Activated CD8-positive, alpha-beta memory T cell treated with anti-CD3 and anti-CD28 coated beads for 1 hour (primary cell): ENCODE measurements at places on chromosomes 12 and 14.

DNA sequence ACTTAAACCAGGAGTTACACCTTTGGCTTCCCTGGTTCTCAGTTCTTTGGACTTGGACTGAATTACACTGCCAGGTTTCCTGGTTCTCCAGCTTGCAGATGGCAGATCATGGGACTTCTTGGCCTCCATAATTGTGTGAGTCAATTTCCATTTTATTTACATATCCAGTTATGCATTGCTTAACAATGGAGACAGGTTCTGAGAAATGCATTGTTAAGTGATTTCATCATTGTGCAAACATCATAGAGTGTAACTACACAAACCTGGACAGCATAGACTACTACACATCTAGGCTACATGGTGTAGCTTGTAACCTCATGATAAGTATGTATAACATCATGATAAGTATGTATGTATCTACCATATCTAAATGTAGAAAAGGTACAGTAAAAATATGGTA, 276.1 kb upstream of the BTG1 start:
- DNase-seq: no peak

- no peak for DNase-seq
Measured at GRCh38 chr12:91177381-91177780, 5.2 kb downstream of the DCN start.

GRCh38 chr12:85036234-85036707, at the start of the genes LRRIQ1 and TSPAN19:
LRRIQ1 (plus strand) TSS chr12:85036351; CDS start chr12:85038177, 1,826 bp downstream.
TSPAN19 (minus strand) TSS chr12:85036277; CDS start chr12:85029946, 6,331 bp downstream.
- DNase-seq: no peak

- DNase-seq: no peak
Measured at GRCh38 chr12:6033546-6033945, 88.5 kb upstream of the ANO2 start.

DNA sequence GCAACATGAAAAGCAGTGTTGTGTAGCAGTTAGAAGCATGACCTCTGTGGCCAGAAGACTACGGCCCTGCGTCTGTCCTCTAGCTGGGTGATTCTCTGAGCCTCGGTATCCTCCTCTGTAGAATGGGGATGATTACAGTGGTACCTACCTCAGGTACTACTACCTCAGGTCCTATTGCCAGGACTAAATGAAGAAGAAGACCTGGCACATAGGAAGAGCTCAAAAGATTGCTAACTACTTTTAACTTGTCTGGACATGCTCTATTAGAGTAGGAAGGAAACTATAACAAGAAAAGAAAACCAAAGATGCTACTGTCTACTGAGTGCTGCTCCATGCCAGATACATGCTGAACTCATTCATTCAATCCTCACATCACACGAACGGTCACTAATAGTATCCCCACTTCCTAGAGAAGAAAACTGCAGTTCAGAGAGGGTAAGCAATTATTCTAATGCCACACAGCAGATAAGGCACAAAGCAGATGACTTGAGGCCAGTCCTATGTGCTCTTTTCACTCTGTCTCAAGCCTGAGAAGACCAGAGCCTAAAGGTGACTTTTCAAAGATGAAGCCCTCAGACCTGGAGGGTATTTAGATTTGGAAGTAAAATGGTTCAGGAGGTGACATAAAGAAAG, 108.1 kb upstream of the HIF1A start:
- DNase-seq: no peak

DNA sequence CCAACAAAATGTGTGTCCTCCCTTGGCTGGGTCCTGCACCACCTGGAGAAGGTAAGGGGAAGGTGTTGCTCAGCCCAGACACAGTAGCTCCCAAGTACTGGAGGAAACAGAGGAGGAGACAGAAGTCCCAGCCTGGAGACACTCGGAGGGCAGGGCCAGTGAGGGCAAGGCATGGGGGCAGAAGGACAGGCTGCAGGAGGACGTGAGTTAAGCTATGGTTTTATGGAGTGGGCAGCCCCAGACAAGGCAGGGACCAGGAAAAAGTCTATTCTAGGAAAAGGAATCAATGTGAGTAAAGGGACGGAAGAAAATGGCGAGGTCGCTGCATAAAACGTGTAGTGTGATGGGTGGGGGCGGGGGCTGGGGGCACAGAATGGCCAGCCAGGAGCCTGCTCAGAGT, 210.1 kb upstream of the DIO3 start:
- DNase-seq: no peak

GRCh38 chr14:66361013-66361412, 125.2 kb upstream of the CCDC196 start:
- DNase-seq: no peak

DNA sequence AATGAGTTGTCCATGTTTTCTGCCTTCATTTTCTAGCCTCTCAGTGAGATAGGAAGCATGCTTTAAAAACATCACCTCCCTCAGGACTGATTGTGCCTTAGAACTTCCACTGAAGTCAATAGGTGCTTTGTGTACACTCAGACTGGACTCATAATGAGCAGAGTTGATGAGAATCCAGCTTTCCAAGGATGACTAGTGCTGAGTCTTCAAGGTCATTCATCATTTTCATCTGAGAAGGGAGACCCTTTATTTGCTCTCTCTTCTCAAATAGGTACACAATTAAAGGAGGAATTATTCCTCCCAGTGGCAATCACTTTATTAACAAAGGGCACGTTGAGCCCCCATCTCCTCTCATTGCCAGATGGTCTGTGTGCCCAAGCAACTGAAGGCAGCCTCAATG, 210.9 kb upstream of the PRKD1 start:
- no peak for DNase-seq

DNA sequence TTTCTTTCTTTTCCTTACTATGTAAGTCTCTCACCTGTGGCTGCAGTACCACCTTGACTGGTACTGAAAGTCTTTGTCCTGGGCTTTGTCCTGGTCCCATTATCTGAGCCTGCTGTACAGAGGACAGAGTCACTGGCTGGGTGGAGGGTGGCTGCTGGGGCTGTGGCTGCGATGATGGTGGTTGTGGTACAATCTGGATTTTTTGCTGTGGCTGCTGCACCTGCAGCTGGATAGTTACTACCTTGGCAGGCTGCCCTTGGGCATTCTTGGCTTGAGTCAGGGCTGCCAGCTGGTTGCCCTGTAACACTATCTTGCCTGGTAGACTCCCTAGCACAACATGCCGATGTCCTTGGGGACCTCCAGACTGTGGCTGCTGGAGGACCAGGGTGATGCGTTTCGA, 27.0 kb downstream of the CHD8 start:
- DNase-seq: no peak

DNA sequence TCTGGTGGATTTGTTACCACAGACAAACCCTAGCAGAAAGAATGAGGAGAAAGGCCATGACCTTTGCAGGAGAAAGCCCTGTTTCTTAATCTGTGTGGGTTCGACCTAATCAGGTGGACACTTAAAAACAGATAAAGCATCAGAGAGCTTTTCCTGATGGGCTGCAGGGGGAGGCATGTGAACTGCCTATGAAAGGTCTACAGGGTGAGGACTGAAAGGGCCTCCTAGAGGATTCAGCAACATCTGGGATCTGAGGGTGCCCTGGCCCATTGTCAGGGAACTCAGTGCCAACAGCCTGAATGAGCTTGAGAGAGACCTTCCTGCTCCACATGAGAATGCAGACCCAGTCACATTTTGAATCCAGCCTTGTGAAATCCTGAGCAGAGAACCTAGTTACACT, 178.8 kb upstream of the DDHD1 start:
- DNase-seq: no peak

GRCh38 chr12:109230193-109230592, 78.9 kb downstream of the FOXN4 start:
- no peak for DNase-seq

- DNase-seq: no peak
Measured at GRCh38 chr14:102029956-102030355, 56.9 kb downstream of the HSP90AA1 start.

- DNase-seq: no peak
Measured at GRCh38 chr14:33879684-33880286, 71.1 kb downstream of the EGLN3 start.

DNA sequence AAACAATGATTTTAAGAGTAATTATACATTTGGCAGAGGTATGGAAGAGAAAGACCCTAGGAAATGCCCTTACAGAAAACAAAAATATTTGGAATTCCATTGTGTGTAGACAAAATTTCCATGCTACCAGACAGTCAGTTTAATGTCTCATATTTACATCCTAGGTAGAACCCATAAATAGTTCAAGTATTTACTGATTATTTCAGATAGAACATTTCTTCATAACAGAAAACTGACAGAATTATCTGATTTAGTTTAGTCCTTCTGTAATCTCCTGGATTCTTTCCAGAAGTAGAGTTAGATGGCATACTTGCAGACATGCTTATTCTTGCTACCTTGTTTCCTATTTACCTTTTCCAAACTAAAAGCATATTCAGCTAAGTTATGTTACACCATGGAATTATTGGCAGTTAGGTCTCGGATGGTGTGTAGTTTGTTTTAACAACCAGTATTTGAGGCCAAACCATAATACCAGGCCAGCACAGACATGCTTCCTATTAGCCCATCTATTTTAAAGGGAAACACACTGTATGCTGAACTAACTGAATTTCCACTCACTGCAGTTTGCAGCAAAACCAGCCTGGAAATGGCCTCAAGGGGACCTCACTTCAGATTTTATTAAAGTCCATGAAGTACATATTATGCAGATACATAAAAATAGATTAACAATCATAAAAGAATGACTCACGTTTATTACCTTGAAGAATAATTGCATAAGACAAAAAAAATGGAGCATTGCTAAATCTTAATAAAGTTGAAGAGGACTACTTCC, 126.6 kb upstream of the LRIG3 start:
- DNase-seq: no peak

- no peak for DNase-seq
Measured at GRCh38 chr12:49937639-49938300, 12.8 kb upstream of the AQP2 start.

- no peak for DNase-seq
Measured at GRCh38 chr12:70354787-70355186, 11.3 kb upstream of the KCNMB4 start.

GRCh38 chr12:15627995-15628945, 160.9 kb downstream of the EPS8 start:
- no peak for DNase-seq

DNA sequence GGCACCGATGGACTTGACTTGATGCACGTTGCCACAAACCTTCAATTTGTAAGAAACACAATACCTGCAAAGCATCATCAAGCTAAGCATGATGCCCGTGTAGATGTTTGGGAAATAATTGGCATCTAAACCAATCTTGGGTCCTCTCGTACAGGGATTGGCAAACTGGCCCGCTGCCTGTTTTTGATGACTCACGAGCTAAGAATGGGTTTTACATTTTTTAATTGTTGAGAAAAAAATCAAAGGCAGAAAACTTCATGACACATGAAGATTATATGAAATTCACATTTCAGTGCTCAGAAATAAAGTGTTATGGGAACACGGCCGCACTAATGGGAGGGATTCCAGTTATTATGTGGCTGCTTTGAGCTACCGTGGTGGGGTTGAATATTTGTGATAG, 10.9 kb downstream of the MTA1 start:
- DNase-seq: no peak

DNA sequence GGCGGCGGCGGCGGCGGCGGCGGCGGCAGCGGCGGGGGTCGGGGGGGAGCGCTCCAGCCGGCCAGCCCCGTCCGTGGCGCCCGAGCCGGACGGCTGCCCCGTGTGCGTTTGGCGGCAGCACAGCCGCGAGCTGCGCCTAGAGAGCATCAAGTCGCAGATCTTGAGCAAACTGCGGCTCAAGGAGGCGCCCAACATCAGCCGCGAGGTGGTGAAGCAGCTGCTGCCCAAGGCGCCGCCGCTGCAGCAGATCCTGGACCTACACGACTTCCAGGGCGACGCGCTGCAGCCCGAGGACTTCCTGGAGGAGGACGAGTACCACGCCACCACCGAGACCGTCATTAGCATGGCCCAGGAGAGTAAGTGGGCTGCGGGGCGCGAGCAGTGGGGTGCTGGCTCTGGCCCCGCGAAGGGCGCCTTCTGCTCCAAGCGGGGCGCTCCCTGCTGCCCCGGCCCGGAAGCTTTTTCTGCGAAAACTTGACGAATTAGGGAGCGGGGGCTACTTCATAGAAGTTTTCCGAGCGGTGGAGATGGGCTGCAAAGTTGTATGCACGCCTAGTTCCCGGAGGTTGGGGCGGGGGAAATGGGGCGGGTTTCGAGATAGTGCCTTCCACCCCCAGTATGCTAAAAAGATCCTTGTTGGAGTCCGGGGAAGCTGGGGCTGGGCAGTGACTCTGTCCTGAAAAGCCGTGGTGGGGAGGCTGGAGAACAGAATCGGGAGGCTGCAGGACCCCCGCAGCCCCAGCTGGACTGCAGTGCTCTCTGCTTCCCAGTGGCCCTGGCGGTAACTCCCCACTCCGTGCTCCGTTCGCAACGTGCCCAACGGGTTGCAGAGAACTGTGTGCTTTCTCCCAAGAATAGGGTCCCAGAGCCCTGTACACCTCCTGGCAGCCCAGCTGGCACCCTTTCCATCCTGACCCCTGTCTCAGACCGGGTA, 751 bp downstream of the GDF11 start:
- no peak for DNase-seq

- no peak for DNase-seq
Measured at GRCh38 chr12:3002646-3003045, 43.4 kb downstream of the TEAD4 start.

DNA sequence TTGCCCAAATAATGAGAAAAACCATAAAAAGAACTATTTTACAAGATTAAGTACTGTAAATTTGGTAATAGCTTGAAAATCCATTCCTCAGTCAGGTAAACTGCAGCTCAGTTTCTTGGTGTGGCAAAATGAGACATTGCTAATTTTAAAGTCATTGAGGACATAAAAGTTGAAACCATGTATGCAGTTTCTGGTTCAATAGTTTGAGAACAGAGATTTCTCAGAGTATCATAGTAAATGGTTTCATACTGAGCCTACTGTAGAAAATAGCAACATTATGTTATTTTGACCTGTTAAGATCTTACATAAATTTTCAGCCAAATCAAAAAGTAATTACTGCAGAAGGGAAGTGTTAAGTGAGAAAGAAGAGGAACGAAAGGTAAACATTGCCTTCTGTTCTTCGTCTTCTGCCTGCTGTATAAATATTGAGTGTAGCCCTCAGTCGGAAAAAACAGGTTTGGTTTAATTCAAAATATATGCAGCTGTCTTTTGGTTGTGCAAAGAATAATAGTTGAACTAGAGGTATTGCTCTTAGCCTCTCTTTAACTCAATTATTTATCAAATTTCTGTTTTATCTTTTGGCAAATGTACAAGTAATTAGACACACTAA, 119.6 kb downstream of the SYNE2 start:
- no peak for DNase-seq

DNA sequence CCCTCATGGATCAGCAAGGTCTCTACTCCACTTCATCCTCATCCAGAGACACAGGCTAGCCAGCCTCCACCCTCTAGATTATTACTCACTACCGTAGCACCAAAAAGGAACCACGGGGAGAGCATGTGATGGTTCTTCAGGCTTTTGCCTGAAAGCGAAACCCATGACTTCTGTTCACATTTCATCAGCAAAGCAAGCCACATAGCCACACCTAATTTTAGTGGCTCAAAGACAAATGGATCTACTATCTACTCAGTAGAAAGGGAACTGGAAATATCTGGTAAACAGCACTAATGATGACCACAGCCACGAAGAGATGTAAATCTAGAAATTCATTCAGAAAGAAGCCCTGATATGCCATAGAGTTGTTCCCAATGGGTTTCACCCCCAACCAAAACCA, 51.4 kb downstream of the VCPKMT start:
- no peak for DNase-seq

GRCh38 chr12:129772501-129773493, 131.0 kb downstream of the TMEM132D start:
- no peak for DNase-seq
